ENCODE measurements at places on chromosomes 12 and 14. TPM values are rescaled to one million over a fixed set of nuclear protein-coding genes. Genes with fewer than 3 reads are reported as not detected.

The TTC6 gene
- under 0.01 TPM for total RNA-seq

The BHLHE41 gene
- 0.43 TPM for total RNA-seq

The FGD4 gene
- 6.0 TPM for total RNA-seq

The RND1 gene
- 0.55 TPM for total RNA-seq

The MYF5 gene
- not detected for total RNA-seq

The ANKRD33 gene
- total RNA-seq, result not detected

The KRT75 gene
- not detected for total RNA-seq

The CPSF2 gene
- 47.4 TPM for total RNA-seq

The PMCH gene
- not detected for total RNA-seq

The GZMB gene
- not detected for total RNA-seq

The CD9 gene
- 476 TPM for total RNA-seq

The PCED1B gene
- 1.3 TPM for total RNA-seq

The VRTN gene
- total RNA-seq, result not detected

The ITPR2 gene
- total RNA-seq, result 28.0 TPM

The DEGS2 gene
- 0.46 TPM for total RNA-seq
